ENCODE measurements at places on chromosomes 12 and 14.

GRCh38 chr12:6606331-6607131 is 648 bp downstream of the CHD4 start:
- DNase-seq: peak; percentile 46

DNA sequence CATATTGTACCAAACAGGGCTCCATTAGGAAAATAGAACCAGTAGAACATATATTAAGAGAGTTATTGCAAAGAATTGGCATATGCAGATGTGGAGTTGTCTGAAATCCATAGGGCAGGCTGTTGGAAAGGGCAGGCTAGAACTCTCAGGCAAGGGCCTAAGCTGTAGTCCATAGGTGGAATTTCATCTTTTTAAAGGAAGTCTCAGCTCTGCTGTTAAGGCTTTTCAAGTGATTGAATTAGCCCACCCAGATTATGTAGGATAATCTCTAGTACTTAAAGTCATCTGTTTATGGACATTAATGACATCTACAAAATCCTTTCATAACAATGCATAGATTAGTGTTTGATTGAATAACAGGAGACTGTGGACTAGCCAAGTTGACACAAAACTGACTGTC is 59.4 kb downstream of the RAD51B start:
- no peak for DNase-seq

DNA sequence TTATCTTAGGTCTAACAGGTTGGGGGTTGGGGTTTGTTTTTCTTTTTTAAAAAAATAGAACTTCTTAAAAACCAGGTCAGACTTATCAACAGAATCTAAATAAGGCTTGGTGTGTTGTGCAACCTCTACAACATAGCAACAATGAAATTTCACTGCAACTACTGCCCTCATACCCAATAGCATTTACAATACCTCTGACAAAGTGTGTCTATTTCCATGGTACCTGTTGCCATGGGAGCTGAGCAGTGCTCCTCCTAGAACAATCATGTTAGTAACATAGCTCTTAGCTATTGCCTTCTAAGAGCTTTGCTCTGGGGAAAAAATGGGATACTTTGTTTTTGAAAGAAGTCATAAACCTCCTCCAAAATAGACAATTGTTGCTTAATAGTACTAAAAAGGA is 103.3 kb upstream of the CCDC175 start:
- no peak for DNase-seq

- peak; percentile 4 for DNase-seq
Observed at GRCh38 chr12:68240975-68241374, 12.4 kb downstream of the IL22 start.

DNA sequence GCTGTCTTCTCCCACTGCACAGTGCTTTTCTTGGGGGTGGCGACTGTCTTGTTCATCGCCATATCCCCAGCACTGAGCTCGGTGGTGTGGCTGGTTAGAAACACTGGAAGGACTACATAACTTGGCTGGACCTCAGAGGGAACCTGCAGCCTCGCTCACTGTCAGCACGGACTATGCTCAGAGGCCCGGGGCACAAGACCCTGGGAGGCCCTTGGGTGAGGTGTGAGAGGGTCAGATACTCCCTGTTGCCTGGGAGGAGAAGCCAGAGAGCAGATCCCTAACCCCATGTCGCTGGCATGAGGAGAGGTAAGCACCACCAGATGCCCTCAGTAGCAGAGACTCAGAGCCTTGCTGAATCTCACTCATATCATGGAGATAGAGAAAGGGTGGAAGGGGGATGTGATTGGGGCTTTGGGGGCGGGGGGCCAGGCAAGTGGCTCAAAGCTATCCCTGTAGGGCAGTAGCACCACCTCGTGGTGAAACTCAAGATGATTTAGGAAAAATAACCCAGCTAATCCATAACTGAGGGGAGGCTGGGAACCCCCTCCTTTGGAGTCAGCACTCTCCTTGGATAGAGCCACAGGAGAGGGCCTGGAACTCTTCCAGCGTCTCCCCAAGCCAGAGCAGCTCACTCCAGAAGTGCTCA is 18.7 kb upstream of the HDAC7 start:
- DNase-seq: no peak

DNA sequence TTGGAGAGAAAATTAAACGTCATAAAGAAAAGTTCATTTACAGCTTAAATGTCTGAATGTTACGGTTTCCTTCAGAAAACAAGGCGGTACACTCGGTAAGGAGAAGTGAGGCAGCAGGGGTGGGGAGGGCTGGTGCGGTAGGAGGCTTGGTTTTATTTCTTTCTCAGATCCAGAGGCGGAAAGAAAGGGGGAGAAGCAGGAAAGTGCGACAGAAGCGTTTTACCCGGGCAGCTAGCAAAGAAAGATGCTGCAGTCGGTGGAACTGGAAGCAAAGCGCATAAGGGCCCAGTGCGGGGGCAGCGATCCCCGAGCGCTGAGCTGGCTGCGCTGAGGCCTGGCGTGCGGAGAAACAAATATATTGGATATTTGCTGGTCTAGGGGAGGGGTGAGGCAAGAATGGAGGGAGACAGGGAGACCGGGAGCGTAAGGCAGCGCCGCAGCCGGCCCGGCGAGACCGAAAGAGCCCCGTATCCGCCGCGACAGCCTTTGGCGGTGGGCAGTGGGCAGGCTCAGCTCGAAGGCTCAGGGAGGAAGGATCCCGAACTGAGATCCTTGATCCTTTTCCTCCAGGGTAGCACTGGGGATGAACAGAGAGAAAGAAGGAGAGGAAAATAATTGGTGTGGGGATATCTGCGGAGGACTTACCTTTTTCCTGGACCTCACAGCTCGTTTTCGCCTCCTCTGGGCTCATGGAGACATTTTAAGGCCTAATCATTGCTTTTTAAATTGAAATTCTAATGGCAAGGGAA is 6.4 kb upstream of the HOXC11 start:
- no peak for DNase-seq

GRCh38 chr12:26176725-26177124 is 18.6 kb upstream of the SSPN start:
- no peak for DNase-seq

DNA sequence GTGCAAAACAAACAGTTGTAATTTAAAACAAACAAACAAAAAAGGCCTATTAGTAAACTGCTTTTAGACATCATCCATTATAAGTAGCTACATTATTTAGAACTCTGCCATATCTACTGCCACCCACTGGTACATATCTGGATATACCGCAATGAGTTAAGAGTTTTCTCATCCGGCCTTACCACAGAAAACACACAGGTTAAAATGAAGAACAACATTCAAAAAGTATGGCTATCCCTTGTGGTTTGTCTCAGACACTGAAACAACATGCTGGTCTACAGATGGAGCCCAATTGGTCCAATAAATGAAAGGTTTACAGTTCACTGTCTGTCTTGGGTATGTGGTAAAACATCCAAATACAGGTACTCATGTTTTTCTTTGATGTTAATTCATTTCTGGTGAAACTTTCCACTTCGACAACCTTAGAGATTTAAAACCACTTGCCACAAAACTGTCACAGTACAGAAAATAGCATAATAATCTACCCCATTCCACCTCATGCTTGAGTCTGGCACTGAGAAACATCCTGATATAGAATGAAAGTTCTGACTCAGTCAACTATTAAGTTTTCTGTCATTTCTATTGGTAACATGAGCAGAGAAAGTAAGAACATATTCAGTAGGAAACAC is 354.3 kb downstream of the CEP128 start:
- DNase-seq: no peak

GRCh38 chr14:33464254-33464962 is 486.5 kb downstream of the EGLN3 start:
- DNase-seq: no peak

GRCh38 chr14:66508846-66509621 is 1.1 kb downstream of the GPHN start:
- DNase-seq: no peak

All from stimulated activated CD8-positive, alpha-beta memory T cell treated with anti-CD3 and anti-CD28 coated beads, Interleukin-12 subunit alpha, Interleukin-12 subunit beta, amount 100 ng/mL, for 1 hour (primary cell).